Stimulated activated CD8-positive, alpha-beta memory T cell treated with anti-CD3 and anti-CD28 coated beads, Interleukin-4, amount 100 ng/mL, for 1 hour (primary cell): ENCODE measurements at places on chromosomes 2 and 18.

DNA sequence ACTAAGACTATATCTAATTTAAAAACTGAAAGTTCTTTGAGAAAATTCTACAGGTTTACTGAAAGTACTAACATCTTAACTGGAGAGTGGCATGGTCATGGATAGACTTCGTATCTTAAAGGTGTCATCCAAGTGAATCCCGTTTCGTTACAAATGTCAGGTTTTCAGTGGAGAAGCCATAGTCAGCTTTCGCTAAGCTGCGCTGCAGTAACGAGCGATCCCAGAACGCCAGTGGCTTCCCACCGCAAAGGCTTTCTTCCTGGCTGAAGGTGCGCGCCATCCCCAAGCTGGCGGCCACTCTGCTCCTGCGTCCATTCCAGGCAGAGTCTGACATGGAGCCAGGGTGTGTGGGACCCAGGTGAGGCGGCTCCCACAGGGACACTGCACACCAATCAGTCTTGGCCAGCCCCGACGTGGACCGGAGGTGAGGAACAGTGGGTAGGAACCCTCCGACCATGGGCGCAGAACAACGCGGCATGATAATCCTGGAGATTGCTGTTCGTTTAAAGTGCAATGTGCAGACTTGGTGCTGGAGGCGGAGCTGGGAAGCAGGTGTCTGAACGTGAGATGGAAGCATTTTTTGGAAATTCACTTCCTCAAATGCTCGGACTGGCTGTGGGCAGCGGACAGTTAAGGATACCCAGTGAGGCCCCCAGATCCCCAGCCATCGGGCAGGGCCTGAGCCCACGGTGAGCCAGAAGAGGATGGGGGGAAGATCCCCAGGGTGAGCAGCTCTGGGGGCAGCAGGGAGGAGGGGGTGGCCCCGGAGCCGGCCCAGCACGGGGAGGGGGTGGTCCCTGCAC, 27.8 kb upstream of the KCNG2 start:
- DNase-seq: no peak

DNA sequence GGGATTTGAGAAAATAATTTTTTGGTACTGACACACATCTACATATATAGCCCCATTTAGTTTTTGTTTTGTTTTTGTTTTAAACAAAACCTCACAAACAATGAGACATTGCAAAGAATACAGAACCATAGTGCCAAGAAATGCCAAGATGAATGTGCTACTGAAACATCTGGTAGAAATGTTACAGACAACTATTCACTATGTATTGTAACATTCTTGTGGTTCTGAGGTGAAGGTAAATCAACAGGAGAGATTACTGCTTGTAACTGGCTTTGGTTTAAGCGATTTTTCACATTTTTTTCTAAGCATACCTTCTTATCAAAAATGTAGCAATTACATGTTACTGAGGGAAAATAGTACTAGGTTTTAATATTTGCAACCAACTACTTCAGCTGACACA, 281.3 kb downstream of the ZNF804A start:
- no peak for DNase-seq

DNA sequence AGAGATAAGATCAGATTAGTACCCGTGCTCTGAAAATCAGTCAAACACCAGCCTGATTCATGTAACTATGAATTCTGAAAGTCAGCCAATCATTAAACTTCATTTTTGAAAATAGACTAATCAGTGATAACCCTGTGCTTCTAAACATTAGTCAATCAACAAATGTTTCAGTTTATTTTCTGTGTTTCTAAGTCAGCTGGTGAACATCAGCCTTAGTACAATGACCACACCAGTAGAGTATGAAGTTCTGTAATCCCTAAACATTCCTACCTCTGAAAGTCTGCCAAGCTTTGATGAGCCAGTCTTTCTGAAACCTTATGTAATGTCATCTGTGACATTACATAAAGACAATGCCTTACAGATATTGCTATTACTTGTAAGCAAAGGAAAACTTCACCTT, 807.4 kb upstream of the CRIM1 start:
- DNase-seq: no peak

DNA sequence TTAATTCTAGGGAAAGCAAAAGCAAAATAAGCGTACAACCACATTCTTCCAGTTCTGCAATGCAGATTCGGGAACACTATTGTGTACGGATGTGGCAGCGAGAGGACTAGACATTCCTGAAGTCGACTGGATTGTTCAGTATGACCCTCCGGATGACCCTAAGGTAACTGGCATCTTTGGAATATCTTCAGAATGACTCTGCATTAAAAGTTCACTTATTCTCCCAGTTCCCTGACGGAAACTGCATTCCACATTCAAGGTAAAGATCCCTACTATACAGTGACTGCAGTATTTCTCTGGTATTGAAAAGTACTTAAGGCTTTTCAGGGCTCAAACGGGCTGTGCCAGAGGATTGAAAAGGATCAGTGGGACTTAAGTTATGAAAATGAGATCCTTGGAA, 10.9 kb downstream of the DDX18 start:
- DNase-seq: no peak

DNA sequence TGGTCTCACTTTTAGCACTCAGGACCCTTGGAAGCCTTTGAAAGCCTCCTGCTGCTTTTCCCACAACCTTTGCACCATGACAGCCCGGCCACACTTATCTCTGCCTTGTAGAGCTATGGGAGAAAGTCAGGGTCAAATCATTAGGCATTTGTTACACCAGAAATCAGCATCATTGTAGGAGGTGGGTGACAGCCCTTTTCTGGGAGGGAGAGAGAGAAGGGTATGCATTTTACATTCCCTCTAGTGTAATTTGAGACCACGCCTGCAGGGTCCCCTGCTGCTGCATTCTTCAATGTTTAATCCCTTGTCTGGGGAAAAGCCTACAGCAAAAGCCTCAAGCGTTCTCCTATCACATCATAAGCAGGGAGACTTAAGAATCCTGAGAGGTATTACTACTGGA, 766.8 kb upstream of the FAM98A start:
- no peak for DNase-seq

DNA sequence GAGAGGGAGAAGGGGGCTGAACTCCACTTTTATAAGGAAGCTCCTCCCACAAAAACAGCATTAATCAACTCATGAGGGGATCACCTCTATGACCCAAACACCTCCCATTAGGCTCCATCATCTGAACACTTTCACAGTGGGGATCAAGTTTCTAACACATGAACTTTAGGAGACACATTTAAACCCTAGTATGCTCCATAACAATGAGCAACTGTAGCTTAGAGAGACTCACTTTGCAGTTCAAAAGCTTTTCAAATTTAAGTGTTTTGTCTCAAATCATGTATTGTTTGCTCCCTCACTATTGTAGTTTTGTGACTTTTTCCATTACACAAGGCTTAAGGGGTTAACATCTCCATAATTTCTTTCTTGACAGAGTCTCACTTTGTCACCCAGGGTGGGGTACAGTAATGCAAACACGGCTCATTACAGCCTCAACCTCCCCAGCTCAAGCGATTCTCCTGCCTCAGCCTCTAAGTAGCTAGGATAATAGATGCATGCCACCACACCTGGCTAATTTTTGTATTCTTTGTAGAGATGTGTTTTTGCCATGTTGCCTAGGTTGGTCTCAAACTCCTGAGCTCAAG, 352.7 kb upstream of the CDH20 start:
- DNase-seq: no peak

DNA sequence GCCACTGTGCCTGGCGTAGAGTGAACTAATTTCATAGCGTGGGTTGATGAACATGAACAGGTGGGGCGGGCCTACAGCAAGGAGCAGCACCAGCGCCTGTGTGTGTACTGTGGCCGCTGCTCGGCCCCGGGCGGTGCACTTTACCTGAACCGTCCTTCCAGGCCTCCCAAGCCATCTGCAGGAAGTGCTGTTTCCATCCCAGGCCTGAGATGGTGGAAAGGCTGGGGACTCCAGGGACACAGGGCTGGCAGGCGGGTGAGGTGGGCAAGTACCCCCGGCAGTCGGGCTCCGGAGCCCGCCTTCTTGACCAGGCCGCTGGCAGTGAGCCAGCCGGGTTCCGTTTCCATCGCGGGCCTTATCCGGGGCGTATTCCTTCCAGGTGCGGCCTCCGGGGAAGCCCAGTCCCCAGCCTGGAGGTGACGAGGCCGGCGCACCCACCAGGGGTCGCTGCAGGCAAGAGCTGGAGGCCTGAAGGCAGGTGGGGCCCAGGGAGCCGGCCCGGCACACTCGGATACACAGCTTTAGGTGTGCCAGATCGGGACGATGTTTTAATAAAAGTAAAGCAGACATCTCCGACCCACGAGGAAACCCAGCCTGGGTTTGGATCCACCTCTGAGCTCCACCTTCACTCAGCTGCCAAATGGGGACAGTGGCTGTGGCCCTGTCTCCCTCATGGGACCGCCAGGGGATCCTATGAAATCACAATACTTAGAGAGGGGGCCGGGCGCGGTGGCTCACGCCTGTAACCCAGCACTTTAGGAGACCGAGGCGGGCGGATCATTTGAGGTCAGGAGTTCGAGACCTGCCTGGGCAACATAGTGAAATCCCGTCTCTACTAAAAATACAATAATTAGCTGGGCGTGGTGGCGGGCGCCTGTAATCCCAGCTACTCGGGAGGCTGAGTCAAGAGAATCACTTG, 22.7 kb upstream of the PDIA6 start:
- DNase-seq: peak; percentile 57

DNA sequence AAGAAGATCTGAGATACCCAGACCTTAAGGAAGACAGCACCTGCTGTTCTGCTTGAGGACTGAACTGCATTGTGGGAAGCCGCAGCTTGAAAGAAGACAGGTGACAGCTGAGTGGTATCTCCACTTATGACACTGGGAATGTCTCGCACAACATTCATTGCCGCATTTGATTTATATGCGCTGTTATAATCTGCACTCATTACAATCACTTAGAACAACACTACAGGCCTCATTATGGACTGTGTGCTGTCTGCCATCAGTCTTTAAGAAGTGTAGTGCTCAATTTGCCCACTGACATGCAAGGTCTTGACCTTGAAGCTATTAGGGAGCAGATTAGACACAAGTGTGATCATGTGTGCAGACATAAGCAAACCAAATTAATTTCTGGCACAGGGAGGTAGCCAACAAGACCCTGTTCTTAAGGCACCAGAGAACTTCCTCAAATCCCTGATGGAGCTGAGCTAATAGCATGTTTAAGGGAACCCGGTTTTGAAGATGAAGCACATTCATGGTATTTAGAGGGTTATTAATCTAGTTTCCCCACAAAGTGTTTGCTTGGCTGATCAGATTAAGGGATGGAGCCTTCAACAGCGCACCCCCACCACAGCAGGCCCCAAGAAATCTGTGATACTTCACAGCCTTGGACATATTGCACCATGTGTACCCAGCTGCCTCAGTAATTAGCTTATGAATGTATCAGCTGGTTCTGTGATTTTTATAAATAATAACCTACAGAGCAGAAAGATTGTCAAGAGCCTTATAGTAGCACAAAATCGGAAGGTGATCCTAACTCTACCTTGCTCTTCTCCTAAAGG, 146.8 kb downstream of the SATB2 start:
- no peak for DNase-seq

- DNase-seq: no peak
Observed at GRCh38 chr2:81324046-81324445, 1019.5 kb upstream of the LRRTM1 start.

GRCh38 chr2:209358992-209359391, 64.9 kb upstream of the MAP2 start:
- DNase-seq: no peak

GRCh38 chr2:71551631-71551915, 98.2 kb downstream of the DYSF start:
- no peak for DNase-seq

- peak; percentile 1 for DNase-seq
Observed at GRCh38 chr18:13726972-13727331, 479 bp downstream of the RNMT start.

- DNase-seq: no peak
Observed at GRCh38 chr2:207035875-207036274, 96.6 kb downstream of the CPO start.

GRCh38 chr2:150120326-150120955, 367.0 kb downstream of the RND3 start:
- DNase-seq: no peak

- no peak for DNase-seq
Observed at GRCh38 chr2:131394147-131394931, 30.4 kb upstream of the RAB6D start.

DNA sequence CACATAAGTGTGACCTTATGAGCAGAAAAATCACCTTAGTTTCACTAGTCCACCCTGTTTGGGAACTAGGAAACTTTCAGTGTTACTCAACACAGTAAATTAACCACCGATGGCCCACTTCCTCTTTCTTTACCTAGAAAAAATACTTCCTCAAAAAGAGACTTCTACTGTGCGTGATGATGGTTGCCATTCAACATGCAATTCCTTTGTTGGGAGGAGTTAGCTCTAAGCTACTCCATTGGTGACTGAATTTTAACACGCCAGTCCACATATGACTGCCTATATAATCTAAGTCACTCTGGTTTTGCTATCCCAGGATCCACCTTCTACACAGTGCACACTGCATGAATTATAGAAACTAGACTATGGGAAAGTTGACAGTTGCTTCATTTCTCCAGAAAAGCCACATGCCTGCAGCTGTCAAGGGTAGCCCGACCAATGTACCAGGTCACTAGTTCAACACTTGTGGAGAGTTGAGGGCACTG, 47.8 kb upstream of the REG3G start:
- no peak for DNase-seq

GRCh38 chr2:165406173-165406572, 63.3 kb upstream of the CSRNP3 start:
- no peak for DNase-seq

GRCh38 chr2:174597009-174597344, 627 bp downstream of the WIPF1 start:
- DNase-seq: no peak

DNA sequence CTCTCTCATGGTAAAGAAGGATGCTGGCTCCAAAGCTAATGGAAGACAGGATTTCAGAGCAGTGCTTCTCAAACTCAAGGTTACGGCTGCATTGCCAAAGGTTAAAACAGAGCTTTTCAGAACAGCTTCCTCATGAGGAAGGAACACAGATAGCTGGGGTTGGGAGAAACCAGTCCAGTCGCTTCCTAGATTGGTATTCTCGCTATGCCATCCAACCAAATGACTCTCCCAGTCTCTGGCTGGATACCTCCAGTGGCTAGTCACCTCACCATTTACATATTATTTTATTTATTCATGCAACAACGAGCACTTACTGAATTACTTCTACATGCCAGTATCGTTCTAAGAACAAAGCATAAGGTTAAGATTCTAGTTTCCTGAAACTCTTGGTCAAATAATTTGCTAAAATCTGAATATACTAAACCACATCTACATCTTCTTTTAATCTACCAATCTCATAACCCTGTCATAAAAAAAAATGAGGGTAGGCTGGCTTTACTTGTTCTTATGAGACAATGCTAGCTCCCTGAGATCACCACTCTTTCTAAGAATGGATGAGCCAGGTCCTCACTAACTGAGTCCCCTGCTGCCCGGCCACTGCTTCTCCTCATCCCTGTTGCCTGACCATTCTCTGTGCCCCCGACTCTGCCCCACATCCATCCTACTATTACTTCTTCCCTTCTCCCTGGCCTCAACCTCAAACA, 20.4 kb downstream of the KDSR start:
- no peak for DNase-seq
